ENCODE measurements at places on chromosomes 4 and X.

DNA sequence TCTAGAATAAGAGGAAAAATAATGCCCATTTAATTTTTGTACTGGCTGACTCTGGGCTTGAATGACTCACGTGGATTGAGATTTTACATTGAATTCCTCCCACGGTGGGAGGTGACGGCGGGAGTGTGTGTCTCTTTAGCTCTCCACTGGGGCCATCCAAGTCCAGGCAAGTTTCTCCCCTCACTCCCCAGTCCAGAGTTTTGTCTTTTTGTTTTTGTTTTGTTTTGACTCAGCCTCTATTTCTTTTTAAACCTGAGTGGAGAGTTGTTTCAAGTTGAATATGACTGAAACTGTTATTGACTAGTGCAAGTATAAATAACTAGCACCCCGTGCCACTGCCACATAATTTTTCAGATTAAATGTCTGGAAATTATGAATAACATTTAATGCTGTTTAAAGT is 13.6 kb downstream of the CHST7 start:
- no peak for DNase-seq

DNA sequence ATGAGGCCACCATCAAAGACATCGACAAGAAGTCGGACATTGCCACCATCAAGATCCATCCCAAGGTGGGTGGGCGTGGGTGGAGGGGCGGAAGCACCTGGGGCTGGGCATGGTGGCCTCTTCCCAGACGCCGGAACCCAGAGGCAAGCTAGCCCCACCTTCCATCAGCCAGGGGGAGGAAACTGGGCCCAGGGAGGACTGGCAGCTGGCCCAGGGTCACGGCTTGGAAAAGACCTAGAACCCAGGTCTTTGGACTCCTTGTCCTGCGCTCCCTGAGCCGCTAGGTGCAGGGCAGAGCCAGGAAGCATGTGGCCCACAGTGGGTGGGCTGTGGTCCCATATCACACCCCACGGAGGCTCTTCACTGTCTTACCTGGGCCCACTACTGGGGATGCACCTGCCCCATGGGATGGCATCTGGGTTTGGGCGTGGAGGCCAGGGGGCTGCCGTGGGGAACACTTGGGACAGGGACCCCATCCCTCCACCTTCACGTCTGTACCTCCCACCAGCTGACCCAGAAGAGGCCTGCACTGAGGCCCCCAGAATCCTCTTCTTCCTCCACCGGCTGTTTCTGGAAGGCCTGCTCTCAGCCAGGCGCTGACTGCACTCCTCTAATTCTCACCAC is 17.3 kb downstream of the HTRA3 start:
- DNase-seq: no peak

DNA sequence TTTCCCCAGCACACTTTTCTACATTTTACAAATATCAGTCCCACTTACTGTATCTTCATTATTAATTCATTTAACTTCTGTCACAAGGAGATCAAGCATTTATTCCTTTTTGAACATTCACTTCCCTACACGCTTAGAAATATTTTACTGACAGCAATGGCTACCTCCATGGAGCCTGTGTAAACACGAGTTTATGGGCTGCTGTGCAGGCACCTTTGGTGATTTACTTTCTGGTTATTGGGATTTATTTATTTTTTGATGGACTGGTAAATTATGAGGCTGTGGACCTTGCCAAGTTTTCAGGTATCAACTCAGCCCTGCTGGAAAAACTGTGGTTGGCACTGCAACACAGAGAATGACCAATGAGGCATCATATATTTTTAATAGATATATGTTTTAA is 45.4 kb upstream of the PAQR3 start:
- no peak for DNase-seq

DNA sequence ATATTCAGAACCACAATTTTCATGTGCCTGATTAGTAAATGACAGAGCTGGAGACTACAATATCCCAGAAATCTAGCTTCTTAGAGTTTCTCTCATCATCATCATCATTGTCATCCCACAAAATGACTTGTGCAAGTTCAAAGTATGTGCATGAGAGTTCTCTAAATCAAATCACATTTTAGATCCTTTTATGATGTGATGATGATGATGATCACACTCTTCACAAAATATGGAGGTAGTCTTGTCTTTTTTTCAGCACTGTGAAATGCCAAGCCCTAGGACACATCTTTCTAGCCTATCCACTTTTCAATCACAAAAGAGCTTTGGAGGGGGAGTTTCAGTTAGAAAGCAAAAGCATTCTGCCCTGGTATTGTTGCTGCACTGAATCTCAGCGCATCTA is 7.4 kb downstream of the MBNL3 start:
- no peak for DNase-seq

DNA sequence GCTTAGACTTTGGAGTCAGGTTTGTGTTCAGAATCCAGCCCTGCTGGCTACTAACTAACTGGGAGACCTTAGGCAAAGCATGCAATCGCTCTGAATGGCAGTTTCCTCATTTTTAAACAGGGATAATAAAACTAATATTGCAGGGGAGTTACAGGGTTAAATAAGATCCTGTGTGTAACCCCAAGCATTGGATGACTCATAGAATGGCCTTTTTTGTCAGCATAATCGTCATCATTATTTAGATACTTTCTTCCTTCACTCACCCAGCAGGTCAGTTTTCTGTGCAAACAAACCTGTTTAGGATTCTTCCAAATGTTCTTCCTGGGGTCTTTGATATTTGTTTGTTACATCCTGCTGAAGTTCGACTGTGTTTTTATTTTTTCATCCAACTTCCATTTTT is 208.2 kb downstream of the EVC2 start:
- DNase-seq: no peak

DNA sequence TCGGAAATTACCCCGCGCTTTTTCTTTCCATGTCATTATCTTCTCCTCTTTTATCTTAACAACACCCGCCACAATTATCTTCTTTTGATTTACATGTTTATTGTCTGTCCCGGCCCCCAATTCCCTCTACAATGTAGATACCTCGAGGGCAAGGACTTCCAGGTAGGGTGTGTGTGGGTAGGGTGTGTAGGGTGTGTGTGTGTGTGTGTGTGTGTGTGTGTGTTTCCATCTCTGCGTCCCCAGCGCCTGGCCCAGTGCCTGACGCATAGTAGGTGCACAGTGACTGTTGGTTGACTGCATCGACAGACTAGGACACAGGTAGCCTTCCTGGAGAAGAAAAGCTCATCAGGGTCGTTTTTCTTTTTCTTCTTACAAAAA is 103.1 kb downstream of the UCHL1 start:
- DNase-seq: no peak

GRCh38 chr4:71526637-71527406 is 188.0 kb downstream of the SLC4A4 start:
- DNase-seq: no peak

DNA sequence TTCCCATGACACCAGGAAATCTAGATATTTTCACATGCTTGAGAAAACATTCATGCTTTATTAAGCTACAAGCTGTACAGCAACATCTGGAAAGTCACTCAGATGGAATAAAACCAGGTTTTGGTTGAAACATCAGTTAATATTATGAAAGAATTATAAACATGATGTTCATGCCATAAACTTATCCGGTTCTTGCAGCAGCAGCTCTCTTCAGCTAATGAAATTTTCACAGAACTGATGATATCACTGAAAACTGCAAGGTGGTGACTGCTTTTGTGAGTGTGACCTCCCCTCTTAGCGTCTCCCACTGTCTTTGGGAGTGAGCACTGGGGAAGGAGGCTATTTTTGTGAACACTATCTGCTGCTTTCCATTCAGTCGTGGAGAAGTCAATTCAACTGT is 56.9 kb downstream of the ARHGAP10 start:
- DNase-seq: peak; percentile 61

DNA sequence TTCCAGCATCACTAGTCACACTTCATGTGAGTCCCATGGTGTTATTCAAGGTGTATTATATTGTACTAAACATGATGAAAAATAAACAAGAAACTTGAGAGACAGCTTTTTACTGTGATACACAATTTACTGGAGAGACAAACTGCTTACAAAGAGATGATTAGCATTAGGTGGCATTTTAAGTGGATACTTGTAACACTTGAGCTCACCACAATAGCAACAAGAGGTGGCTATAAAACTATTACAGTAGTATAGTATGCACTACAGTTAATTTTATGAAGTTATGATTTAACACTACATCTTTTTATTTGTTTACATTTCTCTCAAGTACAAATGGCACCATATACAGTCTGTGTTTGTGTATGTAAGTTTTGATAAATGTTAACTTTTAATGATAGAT is 246.6 kb downstream of the PARM1 start:
- no peak for DNase-seq
